ENCODE measurements at places on chromosomes 6 and 20.

- no peak for DNase-seq
Measured at GRCh38 chr6:6686176-6686575, 97.7 kb downstream of the LY86 start.

DNA sequence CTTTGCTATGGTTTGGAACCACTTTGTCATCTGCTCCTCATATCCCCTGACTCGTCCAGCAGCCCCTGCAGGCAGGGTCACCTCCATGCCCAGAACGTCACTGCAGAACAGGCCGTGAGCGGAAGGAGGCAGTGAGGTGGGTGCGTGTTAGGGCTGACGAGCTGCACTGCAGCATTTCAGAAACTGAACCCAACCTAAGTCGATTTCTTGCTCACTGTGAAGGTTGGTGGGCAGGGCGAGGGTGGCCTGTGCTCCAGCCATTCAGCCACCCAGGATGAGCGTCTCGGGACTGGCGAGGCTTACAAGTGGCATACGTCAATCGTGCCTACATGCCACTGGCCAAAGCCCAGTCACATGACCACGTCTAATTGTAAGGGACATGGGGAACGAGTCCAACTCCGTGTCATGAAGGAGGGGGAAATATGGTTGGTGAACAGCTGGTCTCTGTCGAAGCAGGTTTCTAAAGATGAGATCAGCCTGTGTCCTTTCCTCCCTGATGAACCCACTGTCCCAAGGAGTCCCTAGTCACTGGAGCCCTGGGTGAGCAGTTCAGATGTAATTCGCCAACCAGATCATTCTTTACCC, 289.1 kb downstream of the TAF4 start:
- no peak for DNase-seq

DNA sequence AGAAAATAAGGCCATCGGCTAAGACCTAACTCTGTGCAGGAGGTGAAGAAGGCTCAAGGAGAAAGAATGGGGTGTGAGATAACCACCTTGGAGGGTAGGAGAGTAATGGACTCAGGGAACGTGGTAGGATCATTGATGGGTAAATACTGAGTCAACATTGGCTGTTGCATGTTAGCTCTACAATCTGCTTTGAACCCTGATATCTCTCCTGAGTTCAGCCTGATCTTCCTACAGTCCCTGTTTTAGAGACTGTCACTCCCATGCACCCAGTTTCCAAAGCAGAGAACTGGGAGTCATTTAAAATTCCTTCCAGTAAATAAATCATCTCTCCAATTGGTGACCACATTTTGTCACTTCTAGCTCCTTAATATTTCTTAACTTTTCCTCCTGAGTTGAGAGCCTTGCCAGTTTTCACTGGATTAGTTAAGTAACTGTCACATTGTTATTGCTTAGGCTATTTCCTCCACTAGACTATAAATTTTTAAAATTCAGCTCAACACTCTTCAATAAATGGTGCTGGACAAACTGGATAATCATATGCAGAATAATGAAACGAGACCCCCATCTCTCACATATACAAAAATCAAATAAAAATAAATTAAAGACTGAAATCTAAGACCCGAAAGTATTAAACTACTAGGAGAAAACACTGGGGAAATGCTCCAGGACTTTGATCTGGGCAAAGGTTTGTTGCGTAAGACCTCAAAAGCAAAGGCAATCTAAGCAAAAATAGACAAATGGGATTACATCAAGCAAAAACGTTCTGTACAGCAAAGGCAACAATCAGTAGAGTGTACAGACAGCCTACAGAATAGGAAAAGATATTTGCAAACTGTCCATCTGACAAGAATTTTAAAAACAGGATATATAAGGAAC, 138.9 kb upstream of the TMEM170B start:
- no peak for DNase-seq

DNA sequence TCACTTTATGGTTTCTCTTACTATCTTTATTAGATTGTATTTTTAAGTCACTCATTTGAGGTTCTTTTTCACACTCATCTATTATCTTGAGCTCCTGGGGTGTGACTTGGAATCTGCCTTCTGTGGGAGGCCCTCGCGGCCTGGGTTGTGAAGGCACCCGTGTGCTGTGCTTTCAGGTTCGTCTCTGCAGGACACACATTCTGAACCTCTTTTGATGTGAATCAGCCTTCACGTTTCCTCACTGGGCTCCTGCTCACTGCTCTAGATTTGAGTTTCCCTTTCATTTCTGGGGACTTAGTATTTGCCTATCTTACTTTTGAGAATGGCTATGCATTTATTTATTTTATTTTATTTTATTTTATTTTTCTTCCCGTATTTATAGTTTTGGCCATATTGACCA, 97.8 kb downstream of the PACRG start:
- no peak for DNase-seq

- no peak for DNase-seq
Measured at GRCh38 chr6:37391120-37391519, 37.3 kb downstream of the RNF8 start.

GRCh38 chr6:42694586-42694985, 27.8 kb downstream of the PRPH2 start:
- no peak for DNase-seq

- no peak for DNase-seq
Measured at GRCh38 chr6:50851049-50851845, 32.6 kb downstream of the TFAP2B start.

- no peak for DNase-seq
Measured at GRCh38 chr6:30836957-30837356, 47.4 kb upstream of the DDR1 start.

GRCh38 chr6:111837641-111838500, 35.4 kb downstream of the FYN start:
- no peak for DNase-seq

- no peak for DNase-seq
Measured at GRCh38 chr6:4172368-4172767, 37.0 kb upstream of the ECI2 start.

GRCh38 chr6:149963212-149963461, 606 bp upstream of the ULBP1 start:
- DNase-seq = no peak

- DNase-seq = peak; percentile 71
Measured at GRCh38 chr20:53949319-53949839, 121.0 kb downstream of the BCAS1 start.

DNA sequence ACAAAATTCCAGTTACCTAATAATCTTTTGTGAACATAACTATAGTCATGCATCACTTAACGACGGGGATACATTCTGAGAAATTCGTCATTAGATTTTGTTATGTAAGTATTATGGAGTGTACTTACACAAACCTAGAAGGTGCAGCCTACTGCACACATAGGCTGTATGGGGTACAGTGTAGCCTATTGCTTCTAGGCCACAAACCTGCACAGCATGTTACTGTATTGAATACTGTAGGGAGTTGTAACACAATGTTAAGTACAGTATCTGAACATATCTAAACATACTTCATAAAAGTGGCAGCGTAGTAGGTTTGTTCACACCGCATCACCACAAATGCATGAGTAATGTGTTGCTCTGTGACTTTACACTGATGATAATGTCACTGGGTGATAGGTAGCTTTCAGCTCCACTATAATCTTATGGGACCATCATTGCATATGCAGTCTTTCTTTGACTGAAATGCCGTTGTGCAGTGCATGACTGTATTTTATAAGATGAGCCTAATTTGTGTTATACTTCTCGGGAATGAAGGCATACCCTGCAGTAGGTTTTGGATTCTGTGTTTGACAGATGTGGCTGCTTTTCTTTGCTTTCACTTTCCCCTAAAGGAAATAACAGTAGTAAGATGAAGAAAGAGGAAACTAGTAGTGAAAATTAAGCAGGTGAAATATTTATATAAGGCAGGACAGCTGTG, 365.6 kb downstream of the FARS2 start:
- DNase-seq = no peak

GRCh38 chr6:17182961-17183360, 81.1 kb downstream of the STMND1 start:
- no peak for DNase-seq

DNA sequence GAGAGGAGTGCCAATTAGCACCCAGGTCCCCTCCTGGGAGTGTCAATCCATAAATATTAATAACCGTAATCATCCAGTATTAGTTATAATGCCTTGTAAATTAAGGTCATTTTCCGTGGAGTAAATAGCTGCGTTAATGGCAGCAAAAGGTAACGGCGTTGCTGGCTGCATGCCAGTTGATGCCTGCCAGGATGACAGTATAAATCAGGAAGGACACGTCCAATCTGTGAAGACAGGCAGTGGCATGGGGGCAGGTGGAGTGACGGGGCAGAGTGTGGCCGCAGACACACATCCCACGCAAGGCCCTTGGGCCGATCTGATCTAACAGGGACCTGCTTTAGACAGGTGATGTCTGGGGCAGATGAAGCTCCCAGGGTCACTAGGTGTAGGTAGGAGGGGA, 49.1 kb downstream of the KCNB1 start:
- DNase-seq = no peak

DNA sequence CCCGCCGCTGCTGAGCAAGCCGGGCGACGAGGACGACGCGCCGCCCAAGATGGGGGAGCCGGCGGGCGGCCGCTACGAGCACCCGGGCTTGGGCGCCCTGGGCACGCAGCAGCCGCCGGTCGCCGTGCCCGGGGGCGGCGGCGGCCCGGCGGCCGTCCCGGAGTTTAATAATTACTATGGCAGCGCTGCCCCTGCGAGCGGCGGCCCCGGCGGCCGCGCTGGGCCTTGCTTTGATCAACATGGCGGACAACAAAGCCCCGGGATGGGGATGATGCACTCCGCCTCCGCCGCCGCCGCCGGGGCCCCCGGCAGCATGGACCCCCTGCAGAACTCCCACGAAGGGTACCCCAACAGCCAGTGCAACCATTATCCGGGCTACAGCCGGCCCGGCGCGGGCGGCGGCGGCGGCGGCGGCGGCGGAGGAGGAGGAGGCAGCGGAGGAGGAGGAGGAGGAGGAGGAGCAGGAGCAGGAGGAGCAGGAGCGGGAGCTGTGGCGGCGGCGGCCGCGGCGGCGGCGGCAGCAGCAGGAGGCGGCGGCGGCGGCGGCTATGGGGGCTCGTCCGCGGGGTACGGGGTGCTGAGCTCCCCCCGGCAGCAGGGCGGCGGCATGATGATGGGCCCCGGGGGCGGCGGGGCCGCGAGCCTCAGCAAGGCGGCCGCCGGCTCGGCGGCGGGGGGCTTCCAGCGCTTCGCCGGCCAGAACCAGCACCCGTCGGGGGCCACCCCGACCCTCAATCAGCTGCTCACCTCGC, 1.5 kb downstream of the ARID1B start:
- DNase-seq = peak; percentile 91

- DNase-seq = no peak
Measured at GRCh38 chr6:21438237-21438985, 155.1 kb upstream of the SOX4 start.

DNA sequence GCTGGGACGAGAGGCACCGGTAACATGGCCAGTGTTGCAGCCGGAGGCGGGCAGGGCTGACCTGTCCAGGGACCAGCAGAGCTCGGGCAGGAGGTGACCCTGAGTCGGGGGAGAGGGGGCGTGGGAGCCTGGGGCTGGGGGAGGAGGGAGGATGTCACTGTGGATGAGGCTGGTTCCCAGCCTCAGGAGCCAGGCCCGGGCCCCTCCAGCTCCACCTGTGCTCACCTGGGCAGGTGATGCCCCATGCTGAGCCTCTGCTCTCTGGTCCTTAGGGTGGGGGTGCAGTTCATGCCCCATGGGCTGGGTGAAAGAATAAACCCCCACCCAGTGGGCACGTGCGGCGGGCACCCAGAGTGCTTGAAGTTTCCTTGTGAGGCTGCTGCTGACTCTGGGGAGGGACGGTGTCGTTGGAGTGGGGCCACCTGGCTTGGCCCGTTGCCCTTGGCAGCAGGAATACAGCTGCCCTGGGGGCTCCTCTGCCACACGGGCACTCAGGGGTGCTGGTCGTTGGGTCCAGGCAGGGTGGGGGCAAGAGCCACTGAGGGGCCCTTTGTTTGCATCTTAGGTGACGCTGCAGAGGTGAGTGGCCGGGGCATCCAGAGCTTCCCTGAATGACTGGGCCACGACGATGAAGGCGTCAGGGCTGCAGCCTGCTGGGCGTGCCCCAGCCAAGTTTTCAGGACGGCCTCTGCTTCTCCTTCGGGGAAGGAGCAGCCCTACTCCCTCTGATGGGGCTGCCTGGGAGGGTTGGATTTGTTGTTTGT, 24.7 kb upstream of the BHLHE23 start:
- DNase-seq = peak; percentile 57

DNA sequence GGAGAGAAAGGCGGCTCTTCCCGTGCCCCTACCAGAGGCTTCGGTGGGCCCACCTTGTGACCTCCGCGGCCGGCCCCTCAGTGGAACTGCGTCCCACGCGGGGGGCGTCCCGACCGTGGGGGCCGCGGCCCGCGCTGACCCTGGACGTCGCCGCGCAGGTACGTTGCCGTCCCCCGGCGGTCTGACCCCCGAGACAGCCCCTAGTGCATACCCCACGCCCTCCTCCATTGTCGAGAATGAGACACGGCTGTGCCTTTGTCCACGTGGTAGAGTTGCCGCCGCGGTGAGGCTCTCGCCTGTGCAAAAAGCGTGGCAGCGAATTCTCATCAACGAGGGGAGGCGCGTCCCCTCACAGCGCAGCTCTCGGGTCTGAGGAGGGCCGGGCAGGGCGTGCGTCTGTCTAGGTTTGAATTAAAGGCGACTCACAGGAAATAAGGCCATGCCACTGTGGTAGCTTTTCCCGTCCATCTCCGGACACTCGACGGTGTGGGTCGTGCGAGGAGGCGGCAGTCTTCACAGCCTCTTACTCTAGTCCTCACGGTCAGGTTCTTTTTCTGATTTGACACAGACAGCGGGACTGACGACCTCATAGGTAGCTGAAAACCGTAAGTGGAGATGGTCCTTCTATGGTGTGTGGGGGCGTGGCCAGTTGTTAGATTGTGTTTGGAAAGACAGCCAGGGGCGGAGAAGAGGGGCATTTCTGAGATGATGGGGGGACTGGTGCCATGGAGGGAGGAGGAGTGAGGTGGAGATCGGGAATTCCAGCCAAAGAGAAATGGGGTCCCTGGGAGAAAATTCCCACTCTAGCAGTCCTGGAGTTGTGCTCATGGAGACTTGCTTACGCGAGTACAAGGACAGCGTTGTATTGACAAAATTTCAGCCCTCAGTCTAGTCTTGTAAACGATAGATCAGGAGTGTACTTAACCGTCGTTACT, 580 bp downstream of the NXT1 start:
- DNase-seq = peak; percentile 32

DNA sequence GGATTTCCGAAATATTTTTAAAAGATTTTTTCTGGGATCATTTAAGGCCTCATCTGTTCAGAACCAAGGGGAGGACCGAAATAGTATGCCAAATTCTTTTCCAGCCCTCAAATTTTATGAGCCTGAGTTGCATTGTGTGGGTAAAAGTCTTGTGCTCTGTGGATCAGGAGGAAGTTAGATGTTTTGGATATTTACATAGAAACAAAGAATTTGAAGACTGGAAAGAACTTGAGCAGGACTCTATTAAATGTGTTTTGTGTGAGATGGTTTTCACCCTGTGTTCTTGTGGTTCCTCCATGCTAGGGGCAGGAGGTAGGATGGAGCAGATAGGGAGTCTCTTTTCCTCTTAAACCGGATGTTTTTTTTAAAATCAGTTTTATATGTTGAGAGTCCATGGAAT, 329.1 kb downstream of the LAMA2 start:
- DNase-seq = no peak

GRCh38 chr6:101783287-101783686, 389.8 kb downstream of the GRIK2 start:
- no peak for DNase-seq

GRCh38 chr6:63816401-63816981, 180.9 kb downstream of the PHF3 start:
- DNase-seq = no peak

GRCh38 chr6:28078050-28078449, 2.3 kb upstream of the ZNF165 start:
- no peak for DNase-seq

- no peak for DNase-seq
Measured at GRCh38 chr6:154488248-154488593, 22.3 kb downstream of the CNKSR3 start.
